ENCODE measurements at places on chromosomes 2 and 18. TPM values are rescaled to one million over a fixed set of nuclear protein-coding genes. Genes with fewer than 3 reads are reported as not detected.
A peak's percentile ranks its signal among the peaks of the same experiment; 100 is the strongest.

- no peak for DNase-seq
Observed at GRCh38 chr2:19667536-19667949, 234.2 kb downstream of the TTC32 start.

CYP27A1 gene
- total RNA-seq: 30.0 TPM

- no peak for DNase-seq
Observed at GRCh38 chr2:145481334-145481922, 961.5 kb upstream of the ZEB2 start.

DNA sequence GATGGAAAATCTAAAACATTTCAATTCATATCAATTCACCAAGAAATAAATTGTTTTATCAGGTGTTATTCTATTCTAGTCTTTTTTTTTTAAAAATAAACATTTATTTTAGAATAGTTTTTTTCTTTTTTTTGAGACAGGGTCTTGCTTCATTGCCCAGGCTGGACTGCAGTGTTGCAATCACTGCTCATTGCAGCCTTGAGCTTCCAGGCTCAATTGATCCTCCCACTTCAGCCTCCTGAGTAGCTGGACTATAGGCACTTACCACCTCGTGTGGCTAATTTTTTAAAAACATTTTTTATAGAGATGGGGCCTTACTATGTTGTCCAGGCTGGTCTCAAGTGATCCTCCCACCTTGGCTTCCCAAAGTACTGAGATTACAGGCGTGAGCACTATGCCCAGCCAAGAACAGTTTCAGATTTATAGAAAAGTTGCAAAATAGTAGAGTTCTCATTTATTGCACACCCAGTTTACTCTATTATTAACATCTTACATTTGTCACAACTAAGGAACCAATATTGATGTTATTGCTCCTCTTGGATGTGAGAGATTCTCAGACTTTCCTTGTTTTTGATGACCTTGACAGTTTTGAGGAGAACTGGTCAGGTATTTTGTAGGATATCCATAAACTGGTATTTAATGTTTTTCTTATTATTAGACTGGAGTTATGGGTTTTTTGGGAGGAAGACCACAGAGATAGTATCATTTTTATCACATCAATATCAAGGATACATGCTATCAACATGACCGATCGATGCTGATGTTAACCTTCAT is 29.9 kb downstream of the PDE6D start:
- DNase-seq: no peak

GRCh38 chr2:120001471-120001870 is 11.4 kb upstream of the EPB41L5 start:
- no peak for DNase-seq

NT5DC4 gene
- not detected for total RNA-seq

GRCh38 chr2:74198023-74198460 is 373 bp upstream of the MTHFD2 start:
- DNase-seq: peak; percentile 79

DNA sequence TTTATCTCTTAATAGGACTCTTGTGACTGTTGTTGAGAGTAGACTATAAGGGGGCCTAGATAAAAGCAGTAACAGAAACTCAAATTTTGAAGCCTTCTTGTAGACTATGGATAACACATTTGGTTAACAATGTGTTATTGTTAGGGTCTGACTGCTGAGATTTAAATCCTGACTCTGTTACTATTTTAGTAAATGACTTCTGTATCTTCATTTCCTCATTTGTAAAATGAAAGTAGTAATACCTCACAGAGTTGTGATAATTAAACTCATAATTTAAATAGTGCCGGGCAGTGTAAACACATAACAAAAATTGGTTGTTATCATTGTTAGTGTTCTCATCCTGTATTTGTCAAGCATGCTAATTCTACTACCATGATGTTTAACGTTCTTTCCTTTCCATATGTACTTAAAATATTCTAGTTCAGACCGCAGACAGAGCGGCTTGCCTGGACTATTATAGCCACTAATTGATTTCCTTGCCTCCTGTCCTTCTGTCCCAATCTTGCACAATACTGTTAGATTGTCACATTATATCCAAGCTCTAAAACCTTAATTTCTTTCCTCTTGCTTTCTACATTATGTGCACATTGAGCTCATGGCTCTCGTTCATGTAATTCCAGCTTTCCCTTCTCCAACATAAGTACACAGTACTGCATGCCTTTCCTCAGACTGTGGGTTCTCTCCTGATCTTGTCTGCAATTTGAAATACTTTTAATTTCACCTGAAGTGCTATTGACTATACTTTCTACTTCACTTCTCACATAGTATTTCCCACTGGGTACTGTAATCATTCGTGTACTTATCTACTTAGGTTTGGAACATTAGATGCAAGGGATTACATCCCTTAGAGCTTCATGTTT is 48.4 kb downstream of the RBBP8 start:
- no peak for DNase-seq

PAX3 gene
- not detected for total RNA-seq

DNA sequence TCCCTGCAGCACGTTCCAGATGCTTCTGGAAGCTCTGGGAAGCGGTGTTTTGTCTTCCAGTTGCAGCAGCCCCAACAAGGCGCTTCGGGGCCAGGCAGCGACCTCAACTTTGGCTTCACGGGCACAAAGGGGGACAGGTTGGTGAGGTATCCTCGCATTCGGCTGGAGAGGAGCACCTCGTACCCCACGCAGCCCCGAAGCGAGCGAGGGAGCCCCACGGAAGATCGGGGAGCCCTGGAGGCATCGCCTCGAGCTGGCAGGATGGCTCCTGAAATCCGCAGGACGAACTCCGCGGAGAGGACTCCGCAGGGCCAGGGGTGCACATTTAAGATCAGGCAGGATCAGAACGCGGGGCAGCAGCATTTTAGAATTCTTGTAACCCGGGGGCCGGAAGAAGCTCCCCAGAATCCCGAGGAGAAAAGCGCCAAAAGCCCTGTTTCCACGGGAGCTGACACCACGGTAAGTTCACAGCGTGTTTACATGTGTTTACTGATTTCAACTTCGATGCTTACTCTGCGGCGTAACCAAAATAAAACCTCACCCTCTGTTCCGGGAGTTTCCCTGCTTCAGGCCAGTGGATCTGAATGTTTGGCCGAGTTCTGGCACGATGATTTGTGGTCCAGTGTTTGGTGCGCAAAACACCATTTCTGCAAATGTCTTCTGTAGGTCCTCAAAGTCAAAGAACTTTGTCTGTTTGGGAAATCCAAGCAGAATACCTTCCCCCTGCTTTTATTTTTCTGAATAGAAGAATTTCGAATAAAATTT is 212.5 kb downstream of the NEDD4L start:
- no peak for DNase-seq

DNA sequence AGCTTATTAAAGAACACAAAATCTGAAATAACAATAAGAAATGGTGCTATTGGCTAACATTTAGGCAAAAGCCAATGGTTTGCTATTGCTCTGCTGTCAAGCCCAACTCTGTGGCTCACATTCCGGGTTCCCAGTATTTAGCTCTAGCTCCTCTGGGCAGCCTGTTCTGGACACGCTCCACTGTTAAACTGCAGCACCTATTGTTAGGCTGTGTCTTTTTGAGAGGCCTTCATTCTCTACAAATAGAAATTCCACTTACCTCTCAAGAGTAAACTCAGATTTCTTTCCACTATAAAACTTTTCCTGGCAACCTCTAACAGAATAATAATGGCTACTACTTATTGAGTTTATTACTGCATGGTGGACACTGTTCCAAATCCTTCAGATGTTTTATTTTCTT is 3.7 kb upstream of the KLHL14 start:
- no peak for DNase-seq

DNA sequence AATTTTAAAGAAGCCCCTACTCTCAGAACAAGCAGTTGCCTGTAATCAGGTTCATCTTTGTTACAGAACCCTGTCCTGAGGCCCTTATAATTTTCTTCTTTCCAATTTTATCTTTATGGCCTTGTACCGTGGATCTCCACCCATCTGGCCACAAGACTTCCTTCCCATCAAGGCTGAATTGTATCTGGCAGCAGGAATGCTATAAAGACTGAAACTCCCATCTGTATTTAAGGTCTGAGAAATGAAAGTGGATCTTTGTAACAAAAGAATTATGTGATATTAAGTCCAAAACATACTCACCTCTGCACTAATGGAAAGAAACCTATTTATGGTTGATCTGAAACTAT is 91.8 kb downstream of the METTL8 start:
- DNase-seq: no peak

Measured in vagina (tissue), 2 donors.